ENCODE measurements at places on chromosomes 3 and 15.
A peak's percentile ranks its signal among the peaks of the same experiment; 100 is the strongest.

DNA sequence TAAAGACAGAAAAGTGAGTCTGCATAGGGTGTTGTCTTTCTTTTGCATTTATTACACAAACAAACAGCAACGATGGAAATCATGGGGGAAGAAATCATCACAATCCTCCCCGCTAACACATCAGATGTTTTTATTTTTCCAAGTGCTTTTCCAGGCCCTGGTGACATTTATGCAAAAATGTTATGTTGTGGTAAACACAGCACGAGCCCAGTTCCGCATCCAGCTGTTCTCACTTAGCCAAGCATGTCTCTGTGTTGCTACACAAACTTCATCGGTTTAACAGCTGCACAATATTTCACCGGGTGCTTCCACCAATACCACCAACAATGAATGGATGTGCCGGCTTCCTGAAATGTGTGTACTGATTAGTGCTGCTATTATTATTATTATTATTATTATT is 53.7 kb upstream of the ABHD17C start:
- DNase-seq, result no peak

DNA sequence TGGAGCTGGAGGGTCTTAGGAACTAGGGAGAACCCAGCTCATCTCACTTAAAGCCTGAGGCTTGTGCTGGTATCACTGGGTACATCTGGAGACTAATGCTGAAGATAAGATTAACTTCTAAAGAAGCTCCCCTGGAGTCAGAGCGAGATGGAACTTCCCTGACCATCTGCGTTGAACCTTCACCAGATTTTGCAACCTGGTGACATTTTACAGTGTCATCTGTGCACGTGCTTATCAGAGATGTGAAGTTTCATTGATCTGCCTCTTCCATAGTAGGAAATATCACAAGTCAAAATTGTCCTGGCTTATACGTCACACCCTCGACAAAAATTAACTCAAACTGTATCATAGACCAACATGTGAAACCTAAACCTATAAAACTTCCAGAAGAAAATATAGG is 395.5 kb downstream of the SHQ1 start:
- no peak for DNase-seq

- no peak for DNase-seq
These were observed 103.0 kb downstream of the MYLK start for GRCh38 chr3:123781138-123781537.

GRCh38 chr3:195542698-195543499 is at the start of gene PPP1R2:
PPP1R2 (minus strand) TSS chr3:195543325; CDS start chr3:195543025, 300 bp downstream.
- DNase-seq, result peak; percentile 93

- DNase-seq, result no peak
These were observed 15.7 kb downstream of the CIDEC start for GRCh38 chr3:9864200-9864927.

DNA sequence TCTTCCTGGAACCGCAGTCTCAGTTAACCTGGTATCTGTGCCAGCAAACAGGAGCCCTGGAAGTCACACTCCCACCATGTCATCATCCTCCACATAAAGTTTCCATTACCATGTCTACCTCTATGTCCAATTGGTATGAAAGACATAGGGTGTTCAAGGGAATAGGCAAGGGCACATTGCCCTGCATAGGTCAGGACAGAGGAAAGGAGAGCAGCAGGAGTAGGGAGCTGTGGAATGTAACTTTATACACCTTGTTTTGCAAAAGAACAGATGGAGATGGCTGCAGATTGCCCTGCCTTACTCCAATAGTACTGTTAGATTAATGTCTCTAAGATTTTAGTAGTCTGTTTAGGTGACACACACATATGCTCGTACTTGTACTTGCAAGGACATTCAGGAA is 1056.4 kb downstream of the NTRK3 start:
- no peak for DNase-seq

DNA sequence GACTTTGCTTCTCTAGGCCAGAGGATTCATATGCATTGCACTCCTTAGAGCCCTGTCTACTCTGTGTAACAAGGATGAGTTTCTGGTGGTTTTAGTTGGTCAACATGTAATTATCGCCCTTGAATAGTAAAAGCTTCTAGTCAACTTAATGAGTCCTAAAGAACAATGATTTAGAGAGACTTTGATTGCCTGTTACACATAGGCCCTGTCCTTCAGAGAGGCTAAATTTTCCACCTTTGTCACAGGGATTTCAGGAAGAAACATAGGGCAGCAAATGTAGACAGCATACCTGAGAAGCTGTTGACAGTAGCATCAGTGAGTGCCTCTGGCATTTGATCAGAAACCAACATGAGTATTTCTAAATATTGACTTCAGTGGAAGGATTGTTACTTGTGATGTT is 7.1 kb downstream of the BTLA start:
- no peak for DNase-seq

GRCh38 chr3:188431553-188431952 is 277.6 kb downstream of the LPP start:
- no peak for DNase-seq

DNA sequence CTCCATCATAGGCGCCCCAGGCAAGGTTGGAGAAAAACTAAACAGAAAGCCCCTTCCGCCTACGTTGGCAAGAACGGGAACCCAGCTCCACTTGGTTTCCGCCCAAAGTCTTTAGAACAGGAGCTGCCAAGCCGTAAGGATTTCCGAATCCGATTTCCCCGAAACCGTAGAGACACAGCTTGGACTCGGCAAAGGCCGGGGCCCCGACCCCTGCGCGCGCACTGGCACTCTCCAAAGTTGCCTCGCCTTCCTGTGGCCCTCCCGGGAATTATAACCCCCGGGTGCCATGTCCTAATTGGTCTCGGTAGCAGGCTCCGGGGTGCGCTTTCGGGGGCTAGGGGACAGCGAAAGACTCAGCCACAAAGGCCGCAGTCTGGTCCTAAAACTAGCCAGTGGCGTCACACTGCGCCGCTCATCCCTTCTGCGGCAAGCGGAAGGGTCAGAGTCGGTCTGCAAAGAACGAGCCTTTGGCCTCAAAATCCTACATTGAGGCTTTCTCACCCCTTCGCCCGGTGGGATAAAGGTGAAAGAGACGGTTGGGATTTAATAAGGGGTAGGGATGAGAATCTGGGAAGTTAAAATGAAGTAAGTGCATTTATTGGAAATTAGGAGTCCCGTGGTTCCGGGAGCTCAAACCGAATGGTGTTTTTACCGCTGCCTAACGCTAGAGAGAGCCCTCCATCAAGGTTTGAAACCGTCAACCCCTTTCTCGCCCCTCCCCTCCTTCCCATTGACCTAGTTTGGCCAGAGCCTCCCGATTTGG is 6.8 kb downstream of the BCL6 start:
- peak; percentile 44 for DNase-seq

DNA sequence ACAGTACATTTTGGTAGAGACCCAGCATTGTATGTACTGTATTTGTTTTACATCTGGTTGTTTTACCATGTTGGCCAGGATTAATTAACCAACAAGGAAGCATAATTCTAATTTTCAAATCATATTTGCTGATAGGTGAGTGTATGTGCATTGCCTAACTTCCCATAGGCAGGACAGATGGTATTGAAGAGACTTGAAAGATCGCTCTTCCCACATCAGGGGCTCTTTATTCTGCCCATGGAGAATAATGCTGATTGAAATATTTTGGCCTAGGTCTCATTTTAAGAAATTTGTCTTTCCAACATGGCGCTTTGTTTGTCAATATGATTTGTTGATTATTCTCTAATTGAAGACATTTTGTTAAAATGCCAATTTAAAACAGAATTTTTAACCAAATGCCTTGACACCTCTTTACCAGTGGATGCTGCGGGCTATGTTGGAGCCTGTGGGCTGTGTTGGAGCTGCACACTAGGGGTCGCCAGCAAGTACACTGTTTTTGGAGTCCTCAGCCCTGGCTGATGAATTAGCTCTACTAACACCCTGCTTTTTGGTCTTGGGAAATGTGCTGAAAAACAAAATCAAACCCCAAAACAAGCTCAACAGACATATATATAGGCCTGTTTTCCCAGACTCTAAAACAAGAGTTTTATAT is 5.3 kb downstream of the P2RY12 start:
- no peak for DNase-seq

- DNase-seq, result no peak
These were observed 577.7 kb downstream of the MECOM start for GRCh38 chr3:169085827-169086226.

DNA sequence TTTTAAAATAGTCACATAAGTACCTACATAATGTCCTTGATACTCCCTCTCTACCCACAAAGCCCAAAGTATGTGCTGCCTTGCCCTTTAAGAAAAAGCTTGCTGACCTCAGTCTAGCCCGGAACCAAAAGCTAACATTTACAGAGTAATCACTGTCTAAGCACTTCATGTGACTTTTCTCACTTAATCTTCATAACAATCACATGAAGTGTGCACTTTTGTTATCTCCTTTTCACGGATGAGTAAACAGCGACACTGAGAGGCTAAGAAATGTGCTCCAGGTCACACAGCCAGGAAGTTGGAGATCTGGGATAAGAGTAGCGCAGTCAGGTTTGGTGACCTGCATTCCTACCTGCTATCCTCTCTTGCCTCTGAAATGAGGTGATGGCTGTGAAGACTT is 194.0 kb downstream of the ITPR1 start:
- no peak for DNase-seq

GRCh38 chr3:48617559-48617958 is 4.0 kb downstream of the TMEM89 start:
- no peak for DNase-seq

DNA sequence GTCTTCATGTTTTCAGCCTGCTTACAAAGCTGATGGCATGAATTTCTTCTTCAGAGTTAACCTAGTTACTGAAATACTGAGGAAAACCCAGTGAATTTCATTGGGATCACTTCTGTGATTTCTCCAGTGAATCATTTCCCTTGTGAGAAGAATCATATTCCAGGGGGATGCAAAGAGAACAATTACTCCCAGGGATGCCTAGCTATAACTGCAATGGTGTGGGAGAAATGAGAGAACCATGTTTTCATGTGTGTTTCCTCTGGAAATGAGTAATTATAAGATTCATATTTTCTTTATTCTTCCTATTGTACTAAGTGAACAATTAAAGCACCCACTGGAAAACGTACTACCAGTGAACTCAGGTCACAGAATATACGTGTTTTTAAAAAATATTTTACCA is 485.4 kb downstream of the GRM7 start:
- DNase-seq, result no peak

DNA sequence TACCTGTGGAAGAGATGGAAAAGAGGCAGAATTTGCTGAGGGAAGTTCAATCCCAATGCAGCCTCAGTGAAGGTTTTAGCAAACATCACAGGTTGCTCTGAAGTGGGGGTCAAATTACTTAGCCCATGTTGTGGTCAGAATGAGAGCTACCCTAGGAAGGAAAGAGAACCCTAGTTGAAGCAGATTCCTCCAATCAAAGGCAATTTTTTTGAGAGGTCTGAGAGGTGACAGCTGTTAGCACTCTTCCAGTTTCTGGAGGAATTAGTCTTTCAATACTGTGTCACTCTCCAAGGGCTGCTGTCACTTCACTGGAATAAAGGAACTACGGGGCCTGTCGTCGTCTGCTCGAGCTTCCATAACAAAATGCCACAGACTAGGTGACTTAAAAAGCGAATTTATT is 584.2 kb upstream of the DPPA4 start:
- DNase-seq, result no peak

DNA sequence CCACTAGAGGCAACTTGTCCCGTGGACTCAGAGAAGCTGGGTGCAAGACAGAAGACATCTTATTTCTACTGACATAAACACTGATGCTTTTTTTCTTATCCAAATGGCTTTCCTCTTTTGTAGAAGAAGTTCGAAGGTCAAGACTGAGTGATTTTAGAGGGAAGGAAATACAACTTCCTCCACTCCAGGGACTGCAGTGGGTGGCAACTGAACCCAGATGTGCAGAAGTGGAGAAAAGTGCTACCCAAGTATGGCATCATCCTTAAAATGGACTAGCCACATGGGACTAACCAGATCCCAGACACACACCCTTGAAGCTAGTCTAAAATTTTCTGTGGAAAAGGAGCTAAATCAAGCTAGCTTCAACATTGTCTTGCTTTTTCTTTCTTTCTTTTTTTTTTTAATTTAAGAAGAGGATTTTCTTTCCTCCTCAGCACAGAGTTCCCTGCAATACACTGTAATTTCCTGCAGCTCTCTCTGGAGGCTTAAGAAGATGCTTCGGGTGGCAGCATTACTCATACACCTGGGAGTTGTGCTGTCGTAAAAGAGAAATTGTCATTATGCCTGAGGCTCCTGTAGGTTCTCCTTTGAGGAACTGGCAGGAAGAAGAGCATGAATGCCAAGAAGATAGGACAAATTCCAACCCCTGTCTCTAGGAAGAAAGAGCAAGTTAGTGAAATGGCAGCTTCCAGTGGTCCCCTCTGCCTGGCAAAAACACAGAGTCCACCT is 3.8 kb upstream of the FRMD4B start:
- no peak for DNase-seq

GRCh38 chr3:161508852-161509477 is 12.4 kb downstream of the OTOL1 start:
- no peak for DNase-seq

- no peak for DNase-seq
These were observed 13.3 kb upstream of the SSUH2 start for GRCh38 chr3:8657804-8658305.

DNA sequence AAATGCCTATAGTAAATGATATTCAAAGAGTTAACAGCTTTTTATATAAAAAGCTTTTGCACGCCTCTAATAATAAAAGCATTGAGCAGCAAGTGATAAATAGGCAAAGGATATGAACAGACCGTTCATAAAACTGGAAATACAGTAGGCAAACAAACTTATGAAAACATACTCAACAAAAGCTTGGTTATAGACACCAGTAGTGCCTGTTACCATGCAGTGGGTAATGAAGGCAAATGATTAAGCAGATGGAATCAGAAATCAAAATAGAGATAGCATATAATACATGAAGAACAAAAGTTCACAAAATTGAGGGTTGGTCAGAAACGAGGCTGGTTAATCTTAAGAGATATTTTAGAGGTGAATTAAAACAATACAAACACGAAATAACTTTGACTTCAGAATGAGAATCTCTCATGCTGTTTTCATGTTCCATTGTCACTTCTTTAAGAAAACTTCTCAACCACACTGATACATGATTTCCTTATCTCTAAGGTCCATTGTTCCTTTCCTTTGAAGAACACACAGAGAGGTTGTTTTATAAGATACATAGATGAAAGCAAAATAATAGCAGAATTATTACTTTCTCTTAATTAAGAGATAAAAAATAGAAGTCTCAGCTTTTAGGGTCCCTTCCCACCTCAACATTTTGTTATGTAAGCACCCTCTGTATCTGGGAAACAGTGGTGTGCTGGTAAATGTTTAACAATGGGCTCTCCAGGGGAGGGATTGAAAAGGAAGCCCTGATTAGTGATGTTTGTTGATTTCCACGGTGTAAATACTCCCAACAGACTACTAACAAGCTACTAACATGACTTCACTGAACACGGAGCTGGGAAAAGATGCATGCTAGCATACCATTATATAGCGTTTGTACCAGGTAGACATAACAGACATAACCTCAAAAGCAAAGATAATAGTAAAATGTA is 12.6 kb downstream of the RASGRP1 start:
- DNase-seq, result no peak

All from stimulated activated effector memory CD8-positive, alpha-beta T cell treated with anti-CD3 and anti-CD28 coated beads, Interleukin-12 subunit alpha, Interleukin-12 subunit beta, amount 100 ng/mL, for 72 hours (primary cell).